ENCODE measurements at places on chromosomes 16 and 17. TPM values are rescaled to one million over a fixed set of nuclear protein-coding genes. Genes with fewer than 3 reads are reported as not detected.

Gene MPP3
- 1.4 TPM for total RNA-seq

Gene ZNF830
- 8.0 TPM for total RNA-seq

Gene KRT33B
- total RNA-seq, result not detected

Gene CAPNS2
- 0.13 TPM for total RNA-seq

Gene PLLP
- 4.2 TPM for total RNA-seq

Gene TLCD3B
- total RNA-seq, result not detected

Data from dermis microvascular lymphatic vessel endothelial cell (primary cell).